Amniotic stem cell (primary cell): ENCODE measurements at places on chromosomes 2 and 18.

DNA sequence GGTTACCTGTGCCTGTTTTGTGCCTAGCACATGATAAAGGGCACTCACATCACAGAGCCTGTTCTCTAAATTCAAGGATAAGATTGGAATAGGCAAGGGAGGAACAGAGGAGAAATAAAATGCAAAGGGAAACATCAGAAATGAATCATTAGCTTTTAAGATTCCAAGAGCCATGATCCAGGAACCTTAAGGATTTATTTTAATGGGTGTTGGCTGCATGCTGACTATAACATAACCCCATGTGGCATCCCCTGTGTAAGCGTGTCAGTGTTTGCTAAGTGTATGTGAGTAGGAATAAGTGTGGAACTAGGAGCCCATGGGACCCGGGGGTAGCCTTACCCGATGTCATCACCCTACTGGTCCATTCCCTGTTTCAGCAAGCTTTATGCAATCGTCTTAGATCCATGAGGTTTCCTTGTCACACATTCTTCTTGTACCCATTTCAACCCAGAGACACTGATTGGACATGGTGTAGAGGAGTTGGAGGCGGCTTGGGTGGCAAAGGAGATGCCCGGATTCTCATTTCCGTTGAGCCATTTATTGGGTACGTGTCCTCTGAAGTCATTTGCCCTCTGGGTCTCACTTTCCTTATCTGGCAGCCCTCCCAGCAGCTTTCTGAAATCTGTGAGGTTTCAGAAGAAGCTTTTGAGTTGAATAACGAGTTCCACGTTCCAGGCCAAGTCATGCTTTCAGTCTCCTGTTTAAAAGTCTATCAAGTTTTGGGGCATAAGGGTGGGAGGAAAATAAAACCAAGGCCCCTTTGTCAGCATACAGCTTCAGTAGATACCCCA is 117.0 kb downstream of the MGAT5 start:
- no peak for DNase-seq

GRCh38 chr2:150134223-150134857 is 353.1 kb downstream of the RND3 start:
- DNase-seq: no peak

DNA sequence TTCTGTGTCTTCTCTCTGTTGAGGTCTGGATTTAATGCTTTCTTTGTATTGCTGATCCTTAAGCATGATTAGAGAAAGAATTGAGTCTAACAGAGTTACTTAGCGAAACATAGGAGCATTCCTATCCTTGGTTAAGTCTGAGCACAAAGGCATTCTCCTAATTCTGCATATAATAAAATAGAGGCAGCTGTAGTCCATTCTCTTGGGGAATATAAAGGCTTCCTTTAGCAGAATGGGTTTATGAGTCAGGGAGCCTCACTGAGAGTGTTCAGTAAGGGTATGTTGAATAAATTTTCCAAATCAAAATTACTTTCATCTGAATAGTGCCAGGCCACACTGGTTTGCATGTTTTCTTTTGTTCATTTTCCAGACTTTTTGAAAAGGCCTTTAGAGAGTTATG is 101.5 kb downstream of the GALNT1 start:
- no peak for DNase-seq

- no peak for DNase-seq
Observed at GRCh38 chr18:10386956-10387355, 67.5 kb upstream of the APCDD1 start.

GRCh38 chr18:37930640-37931039 is 365.0 kb upstream of the CELF4 start:
- DNase-seq: no peak
